ENCODE measurements at places on chromosomes 6 and 20.

DNA sequence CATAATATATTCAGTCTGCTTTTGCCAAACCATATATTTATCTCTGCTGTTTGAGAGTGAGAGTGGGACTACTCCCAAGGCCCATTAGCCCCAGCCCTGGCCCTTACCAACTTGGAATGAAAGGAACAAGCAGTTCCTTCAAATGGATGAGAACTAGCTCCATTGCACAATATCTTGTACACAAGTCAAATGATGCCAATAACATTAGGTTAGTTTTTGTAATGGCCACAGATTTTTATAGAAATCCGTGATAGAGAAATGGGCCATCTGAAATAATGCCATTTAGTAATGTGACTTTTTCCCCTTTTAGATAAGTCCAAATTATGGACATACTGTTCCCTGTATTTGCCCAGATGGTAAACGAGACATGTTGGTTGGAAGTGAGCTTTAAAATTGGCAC lies 117.0 kb downstream of the MAP3K7 start:
- no peak for DNase-seq

- DNase-seq = no peak
Measured at GRCh38 chr20:38167328-38167850, 2.3 kb upstream of the TGM2 start.

DNA sequence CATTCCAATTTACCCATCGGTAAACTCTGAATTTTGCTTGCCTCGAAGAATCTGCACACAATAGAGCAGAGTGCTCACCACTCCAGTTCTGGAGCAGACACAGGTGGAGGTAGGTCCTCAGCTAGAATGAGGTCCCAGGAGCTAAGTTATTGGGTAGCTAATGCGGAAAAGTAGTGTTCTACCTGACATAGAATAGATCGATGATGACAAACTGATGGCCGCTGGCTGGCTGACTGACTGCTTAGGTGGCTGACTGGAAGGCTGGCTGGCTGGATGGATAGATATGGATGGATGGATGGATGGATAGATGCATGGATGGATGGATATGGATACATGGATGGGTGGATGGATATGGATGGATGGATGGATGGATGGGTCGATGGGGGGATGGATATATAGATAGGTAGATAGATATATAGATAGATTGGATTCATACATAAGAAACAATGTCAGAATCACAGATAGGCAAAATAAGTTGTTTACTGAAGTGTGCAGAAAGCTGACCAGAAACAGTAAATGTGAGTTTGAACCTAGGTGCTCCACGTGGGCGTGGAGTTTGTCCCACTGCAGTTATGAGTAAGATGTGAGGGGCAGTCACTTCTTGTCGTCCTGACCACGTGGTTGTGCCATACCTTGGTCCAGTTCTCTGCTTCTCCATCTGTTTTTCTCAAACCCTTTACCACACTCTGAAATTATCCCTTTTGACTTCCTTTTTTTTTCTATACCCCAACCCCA lies 62.1 kb downstream of the TBXT start:
- no peak for DNase-seq

GRCh38 chr6:161829291-161829729 lies 555.4 kb upstream of the AGPAT4 start:
- no peak for DNase-seq

- DNase-seq = no peak
Measured at GRCh38 chr6:128822271-128822670, 60.7 kb upstream of the LAMA2 start.

GRCh38 chr6:33724102-33725023 lies 12.9 kb upstream of the UQCC2 start:
- no peak for DNase-seq

- DNase-seq = no peak
Measured at GRCh38 chr6:13418844-13419243, 68.6 kb downstream of the GFOD1 start.

DNA sequence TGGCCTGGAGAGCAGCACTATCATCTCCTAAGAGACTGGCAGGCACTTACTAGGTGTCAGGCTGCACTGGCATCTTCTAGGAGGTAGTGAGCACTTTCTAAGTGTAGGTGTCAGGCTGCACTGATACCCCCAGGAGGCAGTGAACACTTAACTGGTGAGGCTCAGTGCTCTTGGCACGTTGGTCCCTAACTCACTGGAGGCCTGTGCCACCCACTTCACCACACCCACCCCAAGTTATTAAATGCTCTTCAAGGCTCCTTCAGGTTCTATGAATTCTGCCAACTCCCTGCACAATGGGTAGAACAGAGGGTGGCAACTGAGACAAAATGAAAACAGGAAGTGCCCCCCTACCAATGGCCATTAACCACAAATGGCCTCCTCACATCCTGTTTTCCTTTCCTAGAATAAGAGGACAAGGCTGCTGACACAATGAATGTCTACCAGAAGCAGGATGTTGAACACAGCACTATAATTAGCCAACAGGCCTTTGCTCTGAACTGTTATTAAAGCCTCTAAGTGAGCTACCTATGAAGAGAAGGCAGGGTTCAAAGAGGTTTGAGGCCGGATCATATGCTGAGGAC lies 29.4 kb downstream of the NCOA5 start:
- DNase-seq = no peak
